ENCODE measurements at places on chromosomes 4 and X.

- no peak for DNase-seq
Measured at GRCh38 chrX:108353452-108353851, 84.8 kb downstream of the COL4A6 start.

- DNase-seq, result no peak
Measured at GRCh38 chr4:183082053-183082452, 17.0 kb upstream of the WWC2 start.

DNA sequence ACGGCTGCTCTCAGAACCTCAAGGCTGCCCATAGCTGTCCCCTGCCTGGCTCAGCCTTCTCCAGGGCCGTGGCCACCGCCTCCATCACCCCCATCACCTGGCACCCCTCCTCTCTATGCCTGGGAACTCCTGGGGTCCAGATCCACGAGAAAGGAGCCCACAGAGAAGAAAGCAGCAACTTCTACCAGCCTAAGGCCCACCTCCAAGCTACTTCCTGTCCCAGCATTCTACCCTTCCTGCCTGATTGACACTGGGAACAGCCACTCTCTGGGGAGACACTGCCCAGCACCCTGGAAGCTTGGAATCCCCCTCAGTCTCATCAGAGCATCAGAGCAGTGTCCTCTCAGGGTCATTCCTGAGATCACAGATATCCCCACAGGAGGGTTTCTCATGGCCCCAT, 36.9 kb upstream of the PROM1 start:
- no peak for DNase-seq

GRCh38 chrX:150536455-150537116, 31.8 kb upstream of the MTM1 start:
- DNase-seq, result peak; percentile 18

DNA sequence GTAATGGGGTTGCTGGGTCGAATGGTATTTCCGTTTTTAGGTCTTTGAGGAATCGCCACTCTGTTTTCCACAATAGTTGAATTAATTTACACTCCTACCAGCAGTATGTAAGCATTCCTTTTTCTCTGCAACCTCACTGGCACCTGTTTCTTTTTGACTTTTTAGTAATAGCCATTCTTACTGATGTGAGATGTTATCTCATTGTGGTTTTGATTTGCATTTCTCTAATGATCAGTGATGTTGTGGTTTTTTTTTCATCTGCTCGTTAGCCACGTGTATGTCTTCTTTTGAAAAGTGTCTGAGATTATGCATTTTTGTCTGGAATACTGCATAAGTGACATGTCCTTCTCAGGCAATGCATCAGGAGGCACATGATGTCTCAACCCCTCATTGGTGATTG, 28.8 kb downstream of the REPS2 start:
- no peak for DNase-seq

DNA sequence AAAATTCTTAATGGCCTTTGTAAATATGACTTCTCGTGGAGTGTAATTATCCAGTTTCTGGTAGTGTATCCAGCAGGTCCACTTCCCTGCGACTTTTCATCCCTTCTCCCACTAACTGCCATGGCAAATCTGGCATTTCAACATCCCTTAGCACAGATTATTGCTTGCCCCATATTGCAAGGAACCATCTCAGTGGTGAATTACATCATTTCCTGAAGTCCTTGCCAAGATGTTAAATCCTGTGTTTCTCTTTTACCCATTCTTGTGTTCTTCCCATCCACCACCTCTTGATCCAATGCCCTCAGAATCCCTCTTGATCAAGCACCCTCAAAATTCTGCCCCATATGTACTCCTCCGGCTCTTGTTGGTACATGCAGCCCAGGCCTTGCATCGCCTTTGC, 88.1 kb upstream of the ZNF81 start:
- no peak for DNase-seq

DNA sequence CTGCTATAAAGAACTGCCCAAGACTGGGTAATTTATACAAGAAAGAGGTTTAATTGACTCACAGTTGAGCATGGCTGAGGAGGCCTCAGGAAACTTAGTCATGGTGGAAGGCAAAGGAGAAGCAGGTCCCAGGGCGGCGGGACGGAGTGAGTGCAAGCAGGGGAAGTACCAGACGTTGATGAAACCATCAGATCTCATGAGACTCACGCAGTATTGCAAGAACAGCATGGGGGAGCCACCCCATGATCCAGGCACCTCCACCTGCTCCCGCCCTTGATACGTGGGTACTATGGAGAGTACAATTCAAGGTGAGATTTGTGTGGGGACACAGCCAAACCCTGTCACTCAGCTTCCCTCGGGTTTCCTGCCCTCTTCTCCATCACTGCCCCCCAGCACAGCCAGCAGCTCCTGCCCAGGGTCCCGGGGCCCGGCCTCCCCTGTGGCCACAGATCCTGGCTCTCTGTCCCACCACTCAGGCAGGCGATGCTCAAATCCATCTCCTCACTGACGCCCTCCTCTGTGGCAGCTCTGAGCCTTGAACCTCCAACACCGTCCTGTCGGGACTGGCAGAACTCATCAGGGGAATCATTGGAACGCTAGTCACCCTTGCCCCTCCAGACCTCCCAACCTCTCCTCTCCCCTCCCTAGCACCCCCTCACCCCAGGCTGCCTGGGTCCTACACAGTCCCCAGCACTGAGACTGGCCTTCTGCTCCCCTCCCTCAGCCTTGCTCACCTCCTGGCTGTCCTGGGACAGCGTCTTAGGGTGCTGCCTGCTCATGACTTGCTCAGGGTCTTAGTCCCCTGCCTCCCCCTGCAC, 37.6 kb downstream of the FGFRL1 start:
- no peak for DNase-seq

GRCh38 chr4:14744346-14744745, 257.9 kb upstream of the CPEB2 start:
- DNase-seq, result no peak

DNA sequence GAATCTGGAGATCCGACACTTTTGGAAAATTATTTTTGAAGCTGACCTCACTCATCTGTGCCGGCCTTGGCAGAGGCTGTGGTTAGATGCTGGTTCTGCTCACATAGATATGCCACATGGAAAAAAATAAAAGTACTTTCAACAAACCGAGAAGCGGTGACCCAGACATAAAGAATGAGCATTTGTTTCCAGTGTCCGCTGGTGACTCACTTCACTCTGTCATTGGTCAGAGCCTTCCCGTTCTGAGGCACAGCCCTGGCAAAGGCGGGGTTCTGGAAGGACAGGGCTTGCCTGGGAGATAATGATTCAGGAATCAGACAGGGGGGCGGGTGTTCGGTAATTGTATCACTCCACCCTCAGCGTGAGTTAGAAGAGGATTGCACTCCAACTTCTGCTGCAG, 172.4 kb upstream of the MXRA5 start:
- peak; percentile 8 for DNase-seq

DNA sequence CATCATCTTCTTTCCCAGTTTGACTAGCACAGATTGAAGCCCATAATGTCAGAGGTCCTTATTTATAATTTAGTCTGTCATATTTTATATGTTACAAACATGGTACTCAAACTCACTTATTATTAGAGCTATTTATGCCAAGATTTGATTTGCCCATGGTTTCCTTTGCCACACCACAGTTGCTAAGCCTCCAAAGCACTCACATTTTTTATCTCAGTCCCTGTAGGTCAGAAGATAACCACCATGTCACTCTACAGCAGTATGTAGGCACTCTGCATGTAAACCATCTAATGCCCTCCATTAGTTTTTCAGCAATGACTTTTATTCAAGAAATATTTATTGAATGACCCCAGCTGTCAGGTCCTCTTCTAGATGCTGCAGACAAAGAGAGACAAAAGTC, 6.7 kb downstream of the STATH start:
- DNase-seq, result no peak

Measured in K562 (cell line).